ENCODE measurements at places on chromosomes 5 and 9.

DNA sequence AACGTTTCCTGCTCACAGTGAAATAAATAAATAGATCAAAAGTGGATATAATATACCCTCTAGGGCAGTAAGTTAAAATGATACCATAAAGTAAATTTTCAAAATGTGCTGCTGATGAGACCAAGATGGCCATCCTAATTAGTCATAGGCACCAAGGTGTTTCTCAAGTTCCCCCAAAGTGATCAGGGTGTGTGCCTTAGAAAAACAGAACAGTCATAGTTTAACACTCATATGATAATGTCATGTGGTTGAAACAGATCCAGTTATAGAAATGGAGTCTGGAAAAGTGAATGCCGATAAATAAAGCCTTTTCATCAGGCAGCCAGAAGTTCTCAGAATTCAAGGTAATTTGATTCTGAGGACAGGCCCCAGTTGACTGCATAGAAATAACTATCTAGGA lies 161.5 kb upstream of the CDKN2B start:
- DNase-seq: no peak

DNA sequence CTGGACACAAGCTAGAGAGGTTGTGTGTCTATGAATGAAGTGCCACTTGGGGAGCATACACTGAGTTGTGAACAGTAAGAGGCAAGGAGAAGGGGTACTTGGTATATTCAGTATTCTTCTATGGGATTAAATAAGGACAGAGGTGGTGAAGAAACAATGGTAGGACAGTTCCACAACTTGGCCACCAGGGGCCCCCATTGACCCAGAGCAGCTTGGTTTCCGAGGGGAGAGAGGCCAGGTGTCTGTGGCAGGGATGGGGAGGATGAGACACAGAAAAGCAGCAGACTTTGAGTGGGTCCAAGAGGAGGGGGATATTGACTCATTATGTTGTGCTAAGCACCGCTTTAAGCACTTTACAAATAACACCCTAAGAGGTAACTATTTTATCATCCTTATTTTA lies 220.6 kb downstream of the MELK start:
- DNase-seq: no peak

GRCh38 chr5:61019642-61020041 lies 74.6 kb downstream of the NDUFAF2 start:
- DNase-seq: no peak

DNA sequence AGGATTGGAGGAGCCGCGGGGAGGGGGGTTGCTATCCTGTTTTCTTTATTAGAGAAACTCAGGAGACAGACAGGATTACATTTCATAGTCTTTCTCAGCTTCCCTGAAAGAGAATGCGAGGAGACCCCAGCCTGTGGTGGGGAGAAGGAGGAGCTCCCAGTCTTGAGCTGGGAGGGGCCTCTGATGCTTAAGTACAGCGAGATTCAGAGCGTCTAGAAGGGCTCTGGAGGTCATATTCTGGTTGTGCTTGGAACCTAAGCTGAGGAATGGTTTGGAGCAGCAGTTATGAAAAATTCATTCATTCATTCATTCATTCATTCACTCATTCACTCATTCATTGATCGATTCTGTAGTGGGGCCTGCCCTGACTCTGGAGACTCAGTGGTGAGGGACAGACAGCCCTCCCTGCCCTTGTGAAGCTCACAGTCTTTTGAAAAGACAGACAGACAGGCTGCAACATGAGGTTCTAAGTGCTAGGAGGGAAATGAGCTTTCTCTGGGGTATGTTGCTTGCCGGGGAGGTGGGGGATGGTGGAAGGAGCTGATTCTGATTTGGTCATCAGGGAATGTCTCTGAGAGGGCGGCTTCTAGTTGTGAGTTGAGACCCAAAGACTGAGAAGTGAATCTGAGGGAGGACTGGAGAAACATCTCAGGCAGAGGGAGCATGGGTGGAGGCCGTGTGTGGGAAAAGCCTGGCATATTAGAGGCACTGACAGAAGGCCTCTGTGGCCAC lies 2.5 kb upstream of the SPRY4 start:
- DNase-seq: no peak

GRCh38 chr9:92425474-92425873 lies 1.2 kb upstream of the OMD start:
- no peak for DNase-seq

GRCh38 chr9:137138058-137138721 lies 764 bp upstream of the GRIN1 start:
- DNase-seq: no peak

DNA sequence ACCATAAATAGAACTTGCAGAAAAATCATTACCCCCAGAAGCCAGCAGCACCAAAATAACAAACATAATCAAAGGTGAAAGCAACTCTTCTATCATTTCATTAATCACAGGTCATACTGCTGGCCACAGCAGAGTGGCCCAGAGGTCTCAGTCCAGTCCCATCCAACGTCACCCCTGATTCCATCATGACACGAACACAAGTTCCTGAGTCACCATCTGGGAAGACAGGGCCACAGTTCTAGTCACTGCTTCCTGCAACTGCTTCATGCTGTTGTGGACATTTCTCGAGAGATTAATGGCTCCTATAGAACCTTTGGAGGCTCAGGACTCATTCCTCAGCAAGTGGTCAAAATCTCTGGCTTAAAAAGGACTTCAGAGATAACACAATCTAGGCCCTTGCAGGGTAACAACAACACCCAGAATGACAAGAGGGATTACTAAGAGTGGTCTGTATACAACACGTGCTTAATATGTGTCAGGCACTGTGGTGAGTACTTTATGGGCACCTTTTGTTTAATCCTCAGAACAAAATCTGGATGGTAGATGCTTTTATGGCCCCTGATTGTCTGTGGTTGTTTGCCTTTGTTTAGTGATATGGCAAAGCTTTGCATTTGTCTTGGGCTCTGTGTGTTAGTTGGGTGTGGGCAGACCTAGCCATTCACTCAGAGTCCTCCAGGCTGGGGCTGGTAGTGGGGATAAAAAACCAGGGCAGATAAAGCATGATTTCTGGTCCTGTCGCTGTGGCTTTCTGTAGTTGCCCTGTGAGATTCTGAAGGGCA lies 184.3 kb downstream of the DAB2IP start:
- DNase-seq: no peak

- DNase-seq: no peak
These were observed 1.3 kb downstream of the EEIG1 start for GRCh38 chr9:127979333-127980059.

DNA sequence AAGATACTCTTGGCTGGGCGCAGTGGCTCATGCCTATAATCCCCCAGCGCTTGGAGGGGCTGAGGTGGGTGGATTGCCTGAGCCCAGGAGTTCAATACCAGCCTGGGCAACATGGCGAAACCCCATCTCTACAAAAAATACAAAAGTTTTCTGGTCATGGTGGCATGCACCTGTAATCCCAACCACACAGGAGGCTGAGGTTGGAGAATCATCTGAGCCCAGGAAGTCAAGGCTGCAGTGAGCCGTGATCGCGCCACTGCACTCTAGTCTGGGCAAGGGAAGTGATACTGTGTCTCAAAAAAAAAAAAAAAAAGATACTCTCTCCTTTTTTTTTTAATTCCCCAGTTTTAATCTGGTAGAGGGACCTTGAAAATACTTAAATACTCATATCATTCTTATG lies 15.0 kb downstream of the ANKRD33B start:
- no peak for DNase-seq

- DNase-seq: no peak
These were observed 109.5 kb downstream of the PALM2AKAP2 start for GRCh38 chr9:109889456-109889855.

DNA sequence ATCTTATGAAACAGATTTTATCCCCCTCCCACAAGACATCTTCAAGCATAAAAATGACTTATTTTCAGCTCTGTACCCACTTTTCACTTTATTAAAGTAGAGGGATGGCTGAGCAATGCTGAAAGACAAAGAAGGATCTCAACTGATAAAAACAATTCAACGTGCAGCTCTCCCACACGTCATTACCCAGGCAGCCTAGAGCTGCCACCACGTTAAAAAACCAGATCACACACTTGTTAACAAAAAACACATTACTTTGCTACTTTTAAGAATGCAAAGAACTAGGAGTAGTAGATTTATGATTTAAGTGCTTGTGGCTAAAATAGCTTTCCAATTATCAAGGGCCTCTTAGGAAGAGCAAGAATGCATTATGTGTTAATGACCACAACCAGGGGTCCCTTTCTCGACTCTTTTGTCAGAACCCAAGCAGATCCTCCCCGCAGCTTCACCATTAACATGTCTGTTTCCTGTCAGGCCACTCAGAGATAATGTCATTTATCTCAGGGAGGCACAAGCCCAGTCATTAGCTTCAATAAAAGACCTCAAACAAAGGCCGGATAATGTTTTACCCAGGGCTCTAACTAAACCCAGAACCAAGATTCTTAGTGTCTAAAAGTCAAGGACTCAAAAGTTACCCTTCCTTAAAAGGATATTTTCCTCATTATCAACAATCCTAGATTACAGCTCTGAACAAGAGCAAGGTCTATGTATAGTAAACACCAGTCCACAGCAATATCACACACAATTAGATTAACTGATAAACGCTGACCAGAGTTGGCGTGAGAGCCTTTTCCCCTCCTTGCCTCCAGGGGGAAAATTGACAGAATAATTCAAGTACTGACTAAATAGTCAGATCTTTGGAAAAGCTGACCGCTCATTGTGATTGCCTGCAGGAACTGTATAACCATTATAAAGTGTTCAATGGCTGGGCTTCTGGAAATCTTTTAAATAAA lies 7.5 kb downstream of the ZNF608 start:
- no peak for DNase-seq

Measured in stimulated activated CD4-positive, alpha-beta T cell treated with anti-CD3 and anti-CD28 coated beads, Interleukin-4, amount 100 ng/mL, for 4 hours (primary cell).